ENCODE measurements at places on chromosomes 12 and 14.

DNA sequence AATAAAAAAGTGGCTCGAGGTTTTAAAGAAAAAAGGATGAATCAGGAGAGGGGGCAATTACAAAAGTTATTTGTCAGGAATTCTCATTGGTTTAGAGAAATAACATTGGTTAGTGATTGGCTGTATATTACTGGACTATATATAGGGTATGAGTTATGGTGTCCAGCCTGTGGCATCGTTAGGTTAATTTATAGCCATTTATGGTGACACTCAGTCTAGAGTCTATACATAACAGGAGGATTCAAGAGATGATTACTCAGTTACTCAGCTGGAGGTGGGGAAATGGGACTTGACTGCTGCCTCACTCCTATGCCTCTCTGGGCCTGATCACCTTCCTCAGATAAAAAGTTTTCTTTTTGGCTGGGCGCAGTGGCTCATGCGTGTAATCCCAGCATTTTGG is 25.6 kb upstream of the NFYB start:
- DNase-seq = no peak

DNA sequence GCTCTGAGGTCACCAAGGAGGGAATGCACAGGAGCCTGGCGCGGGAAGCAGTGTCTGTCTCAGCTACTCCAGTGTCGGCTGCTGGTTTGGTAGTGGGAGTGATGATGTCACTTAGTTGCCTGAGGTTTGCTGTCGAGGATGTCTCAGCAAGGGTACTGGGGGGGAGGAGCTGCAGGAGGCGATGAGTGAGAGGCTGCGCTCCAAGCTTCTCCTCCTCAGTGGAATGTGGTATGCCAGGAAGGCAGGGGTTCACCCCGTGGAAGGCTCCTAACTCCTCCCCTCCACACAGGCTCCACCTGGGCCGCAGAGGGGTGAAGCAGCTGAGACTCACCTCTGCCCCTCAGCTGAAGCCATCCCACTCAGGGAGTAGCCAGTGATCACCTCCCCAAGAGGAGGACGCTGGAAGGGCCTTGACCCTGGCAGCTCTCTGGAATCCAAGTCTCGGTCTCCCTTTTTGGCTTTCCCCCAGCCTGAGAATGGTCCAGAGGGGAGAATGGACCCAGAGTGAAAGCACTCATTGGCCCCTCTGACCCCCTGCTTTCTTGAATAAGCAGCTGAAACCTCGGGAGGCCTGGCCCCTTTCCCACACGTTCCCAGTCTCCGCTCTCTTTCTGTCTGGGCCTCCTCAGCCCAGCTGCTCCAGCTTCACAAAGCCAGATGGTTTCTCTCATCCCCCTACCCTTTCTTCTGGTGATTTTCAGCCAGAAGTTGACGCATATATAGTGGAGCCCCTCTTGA is 178.9 kb upstream of the FKBP4 start:
- DNase-seq = no peak

GRCh38 chr12:100717733-100718067 is 76.9 kb upstream of the ANO4 start:
- no peak for DNase-seq

- DNase-seq = no peak
Measured at GRCh38 chr14:87687420-87687819, 305.6 kb downstream of the GALC start.

DNA sequence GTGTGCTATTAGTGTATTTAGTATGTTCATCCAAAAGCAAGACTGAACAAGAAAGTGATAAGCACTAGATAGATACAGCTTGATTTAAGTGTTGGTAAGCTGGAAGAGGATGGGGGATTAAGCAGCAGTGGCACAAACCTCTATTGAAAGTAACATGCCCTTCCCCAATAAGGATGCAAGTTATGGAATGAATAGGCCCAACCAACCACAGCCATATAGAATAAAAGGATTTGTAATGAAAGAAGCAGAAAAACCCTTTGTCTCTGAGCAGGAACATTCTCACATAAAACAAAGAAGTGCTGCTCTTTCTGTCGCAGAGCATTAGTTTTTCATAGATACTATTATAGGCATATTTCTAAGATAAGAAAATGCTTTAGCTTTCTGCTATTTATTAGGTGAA is 310.7 kb downstream of the IPO8 start:
- DNase-seq = no peak

GRCh38 chr12:45773747-45774146 is 44.2 kb downstream of the ARID2 start:
- DNase-seq = no peak

- no peak for DNase-seq
Measured at GRCh38 chr14:36275741-36276140, 44.7 kb downstream of the MBIP start.

- no peak for DNase-seq
Measured at GRCh38 chr14:35240231-35240630, 52.0 kb upstream of the PSMA6 start.

DNA sequence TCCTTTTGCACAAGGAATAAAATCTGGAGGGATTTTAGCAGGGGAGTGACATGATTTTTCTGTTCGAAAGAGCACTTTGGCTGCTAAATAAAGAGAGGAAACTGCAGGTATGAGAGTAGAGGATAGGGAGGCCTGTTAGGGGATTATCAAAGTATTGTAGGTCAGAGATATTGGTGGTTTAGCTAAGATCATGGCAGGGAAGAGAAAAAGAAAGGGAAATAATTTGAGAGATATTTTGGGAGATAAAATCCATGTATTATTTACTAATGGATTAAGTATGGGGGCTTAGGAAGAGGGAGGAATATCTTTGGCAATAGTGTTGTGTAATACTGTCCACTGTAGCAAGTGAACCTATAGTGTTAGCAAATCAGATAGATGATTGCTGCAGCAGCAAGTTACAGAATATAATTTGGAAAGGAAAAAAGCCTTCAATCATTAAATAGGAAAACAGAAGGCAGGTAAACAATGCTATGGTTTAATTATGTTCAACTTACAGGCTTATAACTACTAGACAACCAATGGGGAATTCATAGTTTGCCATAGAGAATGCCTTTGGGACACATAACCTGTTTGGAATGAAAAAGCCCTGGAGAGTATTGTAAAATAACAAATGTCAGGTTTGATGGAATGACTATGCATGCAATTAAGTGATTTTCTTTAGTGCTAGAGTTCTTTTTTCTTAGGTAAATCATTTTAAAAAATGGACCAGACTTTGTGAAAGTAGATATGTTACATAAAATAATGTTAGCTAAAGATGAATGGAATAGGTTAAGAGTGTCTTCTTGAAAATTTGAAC is 50.5 kb downstream of the ADIPOR2 start:
- no peak for DNase-seq

- no peak for DNase-seq
Measured at GRCh38 chr12:13505224-13505623, 308.7 kb downstream of the EMP1 start.

- no peak for DNase-seq
Measured at GRCh38 chr12:42260518-42260917, 22.5 kb upstream of the YAF2 start.

DNA sequence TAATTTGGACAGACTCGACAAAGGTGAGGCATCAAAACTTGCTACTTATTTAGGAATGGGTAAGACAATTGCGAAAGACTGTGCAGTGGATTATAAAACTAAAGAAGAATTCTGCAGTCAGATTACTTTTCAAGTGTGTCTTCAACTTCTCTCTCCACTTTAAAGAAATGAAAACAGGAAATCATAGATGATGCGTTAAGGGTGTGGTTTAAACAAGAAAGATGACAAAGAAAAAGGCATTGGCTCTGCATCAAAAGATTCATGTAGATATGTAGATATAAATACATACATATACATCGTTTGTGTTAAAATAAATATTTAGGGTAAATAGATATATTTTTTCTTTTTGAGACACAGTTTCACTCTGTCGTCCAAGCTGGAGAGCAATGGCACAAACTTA is 74.6 kb upstream of the PARP11 start:
- DNase-seq = no peak

DNA sequence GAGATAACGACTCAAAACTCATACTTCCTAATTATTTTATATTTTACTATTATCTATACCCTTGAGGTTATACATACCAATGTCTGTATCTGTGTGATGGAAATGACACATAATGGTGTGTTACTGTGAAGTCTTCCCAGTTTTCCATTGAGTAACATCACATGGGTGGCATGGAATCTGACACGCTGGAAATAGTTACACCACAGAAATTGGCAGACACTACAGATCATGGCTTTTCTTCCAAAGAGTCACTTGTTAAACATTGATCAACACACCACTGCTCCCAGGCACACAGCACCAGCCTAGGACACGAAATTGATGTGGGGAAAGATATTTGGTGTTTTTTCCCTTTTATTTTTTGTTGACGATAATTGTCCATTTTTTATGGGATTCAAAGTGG is 33.0 kb upstream of the VWF start:
- DNase-seq = no peak

- no peak for DNase-seq
Measured at GRCh38 chr12:76927170-76927784, 48.5 kb upstream of the CSRP2 start.

DNA sequence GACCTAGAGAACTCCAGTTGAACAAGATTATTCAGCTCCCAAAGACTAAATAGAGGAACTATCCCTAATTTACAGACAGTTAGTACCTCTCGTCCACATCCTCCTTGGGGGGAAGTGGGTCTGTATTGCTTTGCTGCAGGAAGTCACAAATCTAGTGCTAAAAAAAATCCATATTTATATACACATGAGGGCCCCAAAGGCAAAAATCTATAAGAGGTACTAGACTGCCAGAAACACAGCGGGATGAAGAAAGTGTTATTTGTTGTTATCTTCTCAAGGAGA is 190.1 kb downstream of the TTC8 start:
- no peak for DNase-seq

- no peak for DNase-seq
Measured at GRCh38 chr14:29156096-29156495, 389.5 kb downstream of the FOXG1 start.

- DNase-seq = no peak
Measured at GRCh38 chr14:54369343-54369742, 27.5 kb upstream of the CDKN3 start.

GRCh38 chr12:132377147-132377546 is 47.8 kb upstream of the GALNT9 start:
- no peak for DNase-seq

DNA sequence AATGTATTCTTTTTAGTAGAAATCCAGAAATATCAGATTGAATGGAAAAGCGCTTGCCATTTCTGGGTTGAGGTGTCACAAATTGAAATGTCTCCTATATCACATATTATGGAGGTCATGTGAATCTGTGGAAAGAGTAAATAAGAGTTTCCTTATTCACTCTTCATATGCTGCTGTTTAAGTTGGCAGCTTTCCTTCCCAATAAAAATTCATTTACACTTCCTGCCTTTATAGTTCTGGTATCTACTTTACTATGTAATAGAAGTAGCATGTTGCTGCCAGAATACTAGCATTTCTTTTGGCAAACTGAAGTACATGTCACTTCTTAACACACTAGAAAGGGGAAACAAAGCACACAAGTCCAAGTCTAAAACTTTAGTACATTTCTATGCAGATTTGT is 60.8 kb downstream of the SDR9C7 start:
- no peak for DNase-seq

GRCh38 chr12:131221061-131221956 is 267.6 kb downstream of the ADGRD1 start:
- DNase-seq = no peak

DNA sequence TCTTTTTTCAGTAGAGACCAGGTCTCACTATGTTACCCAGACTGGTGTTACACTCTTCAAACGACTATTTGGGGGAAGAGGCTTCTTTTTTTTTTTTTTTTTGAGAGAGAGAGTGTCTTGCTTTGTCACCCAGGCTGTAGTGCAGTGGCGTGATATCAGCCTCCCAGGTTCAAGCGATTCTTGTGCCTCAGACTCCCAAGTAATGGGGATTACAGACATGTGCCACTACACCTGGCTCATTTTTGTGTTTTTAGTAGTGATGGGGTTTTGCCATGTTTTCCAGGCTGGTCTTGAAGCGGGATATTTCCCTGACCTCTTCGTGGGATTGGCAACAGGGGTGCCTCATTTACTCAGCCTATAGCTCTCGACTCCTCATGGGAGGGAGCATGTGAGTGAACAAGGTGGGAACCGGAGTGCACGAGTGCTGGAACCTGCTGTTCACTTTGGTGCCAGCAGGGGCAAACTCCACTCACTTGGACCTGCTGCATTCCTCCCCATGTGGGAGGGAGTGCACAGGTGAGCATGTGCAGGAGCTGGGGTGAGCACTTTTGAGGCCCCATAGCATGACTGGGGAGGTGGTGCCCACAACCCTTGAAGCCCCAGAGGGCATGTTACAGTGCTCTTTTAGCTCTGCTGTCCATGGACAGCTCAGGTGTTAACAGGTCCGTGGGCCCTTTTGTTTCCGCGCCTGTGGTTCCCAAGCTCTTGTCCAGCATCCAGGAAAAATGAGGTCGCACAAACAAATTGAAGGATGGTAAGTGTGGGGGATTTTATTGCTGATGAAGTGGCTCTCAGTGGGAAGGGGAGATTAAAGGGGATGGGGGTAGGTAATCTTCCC is 79.1 kb upstream of the HECTD1 start:
- DNase-seq = no peak

DNA sequence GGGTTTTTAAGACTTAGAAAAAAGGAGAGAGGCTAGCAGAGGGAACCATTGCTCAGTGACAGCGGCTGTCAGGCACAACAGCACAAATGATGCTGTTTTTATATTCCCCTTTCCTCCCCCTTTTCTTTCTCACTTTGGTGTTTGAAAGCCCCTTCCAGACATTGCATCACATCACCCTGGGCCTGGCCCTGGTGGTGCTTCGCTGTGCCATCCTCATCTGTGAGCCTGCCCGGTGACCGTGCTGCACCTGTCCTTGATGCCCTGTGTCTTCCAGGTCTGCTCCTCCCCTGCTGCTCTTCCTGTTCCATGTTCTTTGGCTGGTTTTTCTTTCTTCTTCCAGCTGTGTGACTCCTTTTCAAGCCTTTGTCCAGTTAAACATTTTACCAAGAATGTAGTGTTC is 24.8 kb downstream of the KLC1 start:
- DNase-seq = peak; percentile 60

DNA sequence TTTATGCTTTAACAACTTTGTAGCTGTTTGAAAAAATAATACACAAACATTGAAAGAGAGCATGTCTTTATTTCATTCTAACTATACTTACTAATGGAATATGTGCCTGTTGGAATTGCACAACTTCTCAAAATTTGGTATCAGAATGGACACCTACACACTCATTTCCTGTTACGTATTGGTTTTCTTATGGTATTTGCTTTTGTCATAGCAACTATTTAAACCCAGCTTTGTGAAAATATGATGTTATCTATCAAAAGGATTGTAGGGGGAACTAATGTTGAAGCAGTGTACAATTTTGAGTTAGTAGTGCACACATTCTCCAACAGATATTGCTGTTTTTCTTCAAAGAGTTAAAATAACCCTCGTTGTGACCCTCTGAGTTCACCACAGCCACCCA is 52.6 kb downstream of the RBMS2 start:
- DNase-seq = no peak

- DNase-seq = no peak
Measured at GRCh38 chr14:75476274-75476995, 45.8 kb upstream of the BATF start.
